ENCODE measurements at places on chromosomes 2 and 18.

DNA sequence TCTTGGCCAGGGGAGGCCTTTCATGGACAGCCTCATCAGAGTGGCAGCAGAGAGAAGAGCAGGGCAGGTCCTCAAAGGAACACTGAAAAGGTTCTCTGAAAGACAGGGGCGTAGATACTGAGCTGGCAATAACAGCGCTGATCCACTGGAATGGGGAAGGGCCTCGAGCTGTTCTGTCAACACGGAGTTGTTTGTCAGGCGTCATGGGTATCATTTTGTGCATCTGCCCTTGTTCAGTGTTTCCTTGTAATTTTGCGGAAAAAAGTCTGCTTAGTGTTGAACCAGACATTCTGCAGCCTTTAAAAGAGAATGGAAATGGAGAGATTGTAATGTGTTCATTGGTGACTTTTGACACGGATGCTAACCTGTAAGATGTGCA is 21.5 kb downstream of the AGAP1 start:
- DNase-seq, result no peak

- DNase-seq, result peak; percentile 40
These were observed 124.2 kb upstream of the ARHGAP28 start for GRCh38 chr18:6605115-6605869.

- no peak for DNase-seq
These were observed 37.0 kb downstream of the TFCP2L1 start for GRCh38 chr2:121247971-121248370.

DNA sequence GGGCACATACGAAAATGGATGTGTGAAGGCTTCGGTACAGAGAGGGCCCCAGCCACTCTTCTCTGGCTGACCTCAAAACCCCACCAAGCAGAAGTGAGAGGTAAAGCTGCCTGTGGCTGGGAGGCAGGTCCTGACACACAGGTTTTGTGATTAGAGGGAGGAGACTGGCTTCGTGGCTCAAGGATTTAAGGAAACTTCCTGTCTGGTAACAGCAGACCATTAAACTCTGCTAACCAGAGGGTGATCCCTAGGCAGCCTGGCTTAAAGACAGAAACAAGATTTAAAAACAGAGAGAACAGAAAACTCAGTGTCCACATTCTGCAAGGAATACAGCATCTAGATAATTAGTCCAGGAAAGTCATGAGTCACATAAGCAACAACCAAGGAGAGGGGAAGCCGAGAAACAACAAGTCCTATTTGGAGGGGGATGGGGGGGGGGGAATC is 101.9 kb downstream of the NFATC1 start:
- no peak for DNase-seq

DNA sequence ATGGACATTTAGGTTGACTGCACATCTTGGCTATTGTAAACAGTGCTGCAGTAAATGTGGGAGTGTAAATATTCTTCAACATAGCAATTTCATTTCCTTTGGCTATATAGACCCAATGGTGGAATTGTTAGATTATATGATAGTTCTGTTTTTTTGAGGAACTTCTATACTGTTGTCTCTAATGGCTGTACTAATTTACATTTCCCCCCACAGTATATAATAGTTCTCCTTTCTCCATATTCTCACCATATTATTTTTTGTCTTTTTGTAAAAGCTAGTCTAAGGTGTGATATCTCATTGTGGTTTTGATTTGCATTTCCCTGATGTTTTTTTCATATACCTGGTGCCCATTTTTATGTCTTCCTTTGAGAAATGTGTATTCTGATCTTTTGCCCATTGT is 13.0 kb downstream of the EIF5B start:
- DNase-seq, result no peak

All from fibroblast of skin of abdomen (primary cell).